ENCODE measurements at places on chromosomes 5 and 9. TPM values are rescaled to one million over a fixed set of nuclear protein-coding genes. Genes with fewer than 3 reads are reported as not detected.

The NXNL2 gene
- 7.4 TPM for total RNA-seq

DNA sequence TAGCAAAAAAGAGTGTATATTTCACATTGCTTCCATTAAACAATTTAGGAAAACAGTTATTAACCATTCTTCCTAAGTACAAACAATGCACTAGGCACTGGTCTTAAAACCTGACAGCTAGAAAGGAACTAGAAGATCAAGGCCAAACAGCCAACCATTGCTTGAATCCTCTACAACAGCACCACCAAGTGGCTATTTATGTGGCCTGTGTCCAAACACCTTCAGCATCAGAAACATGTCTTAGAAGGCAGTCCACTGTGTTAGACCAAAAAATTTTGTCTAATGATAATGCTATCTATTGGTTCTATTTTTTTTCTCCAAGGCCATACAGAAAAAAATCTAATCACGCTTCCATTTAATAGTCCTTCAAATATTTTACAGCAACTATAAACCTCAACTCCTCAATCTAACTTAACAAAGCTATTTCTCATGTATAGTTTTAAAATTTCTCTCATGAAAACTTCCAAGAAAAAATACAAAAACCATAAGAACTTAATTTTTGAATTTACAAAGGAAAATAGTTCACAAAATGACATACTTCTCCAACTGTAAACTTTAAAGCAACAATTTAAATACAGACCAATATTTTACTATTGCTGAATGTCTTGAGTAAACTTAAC, 36.1 kb downstream of the CAAP1 start:
- DNase-seq = peak; percentile 30

The GABRA1 gene
- total RNA-seq = not detected

GRCh38 chr5:173487300-173487699, 129.2 kb downstream of the BOD1 start:
- no peak for DNase-seq

- peak; percentile 82 for DNase-seq
Observed at GRCh38 chr5:138772986-138773594, 19.9 kb downstream of the CTNNA1 start.

The PIP5KL1 gene
- total RNA-seq = 3.5 TPM

The SOX30 gene
- total RNA-seq = under 0.01 TPM

- DNase-seq = no peak
Observed at GRCh38 chr9:68711281-68711680, 6.2 kb downstream of the PIP5K1B start.

GRCh38 chr9:34601937-34602573, 9.8 kb downstream of the RPP25L start:
- peak; percentile 23 for DNase-seq

The HINT2 gene
- 17.4 TPM for total RNA-seq

GRCh38 chr9:128434340-128434739, 13.7 kb downstream of the CERCAM start:
- no peak for DNase-seq

DNA sequence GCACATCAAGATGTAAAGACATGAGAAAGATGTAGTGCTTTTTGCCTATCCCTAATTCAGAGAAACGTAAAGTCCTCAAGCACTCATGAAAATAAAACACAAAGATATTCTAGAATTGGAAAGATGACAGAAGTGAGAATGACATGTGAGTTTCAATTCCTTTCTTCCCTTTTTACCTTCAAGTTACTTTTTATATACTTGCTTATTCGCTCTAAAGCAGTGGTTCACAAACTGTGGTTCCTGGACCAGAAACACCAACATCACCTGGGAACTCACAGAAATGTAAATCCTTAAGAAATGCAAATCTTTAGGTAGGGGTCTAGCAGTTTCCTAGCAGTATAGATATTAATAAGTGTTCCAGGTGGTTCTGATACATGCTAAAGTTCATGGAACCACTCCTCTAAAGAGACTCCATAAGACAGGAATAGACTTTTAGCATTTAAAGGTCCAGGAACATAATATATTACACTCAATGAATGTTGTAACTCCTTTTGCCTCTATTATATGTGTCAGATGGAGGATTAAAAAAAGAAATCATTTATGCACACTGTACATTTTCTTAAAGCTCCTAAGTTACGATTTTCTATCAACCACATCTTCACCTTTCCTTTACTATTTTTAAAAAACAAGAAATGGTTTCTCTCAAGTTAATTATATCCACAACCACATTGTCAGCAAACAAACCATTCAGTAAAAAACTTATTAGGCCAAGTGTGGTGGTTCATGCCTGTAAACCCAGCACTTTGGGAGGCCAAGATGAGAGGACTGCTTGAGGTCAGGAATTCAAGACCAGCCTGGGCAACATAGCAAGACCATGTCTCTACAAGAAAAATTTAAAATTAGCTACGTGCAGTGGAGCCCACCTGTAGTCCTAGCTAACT, 39.9 kb downstream of the ERP44 start:
- DNase-seq = no peak

The IL3 gene
- not detected for total RNA-seq

- peak; percentile 80 for DNase-seq
Observed at GRCh38 chr9:121780177-121781040, 129.0 kb downstream of the DAB2IP start.

The NR5A1 gene
- total RNA-seq = not detected

DNA sequence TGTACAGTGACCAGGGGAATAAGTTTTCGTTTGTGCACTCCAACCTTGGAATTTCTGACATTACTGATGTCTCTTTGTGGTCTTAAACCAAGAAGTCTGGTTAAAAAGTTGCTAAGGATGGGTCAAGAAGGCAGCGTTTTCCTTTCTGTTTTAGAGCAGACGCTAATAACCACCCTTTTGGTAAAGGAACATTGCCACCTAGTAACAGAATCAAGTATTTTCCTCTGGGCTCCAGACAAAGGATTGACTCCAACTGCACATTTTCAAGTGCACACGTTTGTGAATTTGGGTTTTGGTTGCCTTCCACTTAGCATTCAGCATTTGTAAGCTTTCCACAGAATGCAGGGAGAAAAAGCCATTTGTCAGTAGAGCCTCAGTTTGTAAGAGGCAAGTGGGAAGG, 22.2 kb upstream of the CEP78 start:
- no peak for DNase-seq

DNA sequence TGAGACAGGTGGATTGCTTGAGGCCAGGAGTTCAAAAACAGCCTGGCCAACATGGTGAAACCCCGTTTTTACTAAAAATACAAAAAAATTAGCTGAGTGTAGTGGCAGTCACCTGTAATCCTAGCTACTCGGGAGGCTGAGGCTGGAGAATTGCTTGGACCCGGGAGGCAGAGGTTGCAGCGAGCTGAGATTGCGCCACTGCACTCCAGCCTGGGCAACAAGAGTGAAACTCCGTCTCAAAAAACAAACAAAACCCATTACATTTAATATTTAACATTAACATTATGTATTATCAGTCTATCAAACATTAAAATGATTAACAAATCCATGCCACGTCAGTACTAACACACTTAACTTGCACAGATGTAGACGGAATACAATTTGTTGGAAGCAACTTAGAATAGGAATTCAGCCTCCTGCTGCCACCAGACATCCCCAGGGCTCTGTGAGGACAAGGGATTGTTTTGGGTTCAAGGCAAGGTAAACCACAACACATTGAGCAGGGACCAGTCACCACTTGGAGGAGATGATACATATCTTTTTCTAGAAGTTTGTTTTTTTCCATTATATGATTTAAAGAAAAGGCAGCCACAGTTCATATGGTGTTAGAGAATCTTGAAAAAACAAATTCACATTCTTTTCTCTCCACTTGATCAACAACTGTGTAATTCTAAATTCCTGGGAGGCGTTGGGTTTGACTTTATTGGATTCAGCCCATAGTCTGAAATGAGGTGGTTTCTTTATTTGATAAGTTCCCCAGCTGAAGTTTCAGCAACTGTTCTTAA, 104.1 kb upstream of the BASP1 start:
- peak; percentile 42 for DNase-seq

- no peak for DNase-seq
Observed at GRCh38 chr9:13962006-13962405, 351.9 kb downstream of the NFIB start.

GRCh38 chr9:117488659-117489058, 73.8 kb upstream of the ASTN2 start:
- DNase-seq = no peak

DNA sequence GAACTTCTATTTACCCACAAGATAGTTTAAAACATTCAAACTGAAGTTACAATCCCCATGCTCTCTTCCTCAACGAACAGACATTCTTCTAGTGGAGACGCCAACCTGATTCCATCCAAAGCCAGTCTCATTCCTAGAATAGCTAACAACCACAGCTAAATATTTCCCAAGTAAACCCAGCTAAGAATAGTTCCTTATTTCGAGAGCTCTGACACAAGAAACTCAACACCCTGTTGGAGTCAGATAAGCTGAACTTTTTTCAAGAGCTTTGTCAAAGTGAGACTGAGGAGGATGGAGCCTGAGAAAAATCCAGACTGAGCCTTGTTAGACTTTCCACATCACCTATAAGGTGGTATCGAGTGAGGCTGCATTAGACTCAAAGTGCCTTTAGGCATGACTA, 56.7 kb upstream of the RPS23 start:
- peak; percentile 77 for DNase-seq

Measured in osteoblast (primary cell).